Choroid plexus epithelial cell (primary cell): ENCODE measurements at places on chromosomes 4 and X.

DNA sequence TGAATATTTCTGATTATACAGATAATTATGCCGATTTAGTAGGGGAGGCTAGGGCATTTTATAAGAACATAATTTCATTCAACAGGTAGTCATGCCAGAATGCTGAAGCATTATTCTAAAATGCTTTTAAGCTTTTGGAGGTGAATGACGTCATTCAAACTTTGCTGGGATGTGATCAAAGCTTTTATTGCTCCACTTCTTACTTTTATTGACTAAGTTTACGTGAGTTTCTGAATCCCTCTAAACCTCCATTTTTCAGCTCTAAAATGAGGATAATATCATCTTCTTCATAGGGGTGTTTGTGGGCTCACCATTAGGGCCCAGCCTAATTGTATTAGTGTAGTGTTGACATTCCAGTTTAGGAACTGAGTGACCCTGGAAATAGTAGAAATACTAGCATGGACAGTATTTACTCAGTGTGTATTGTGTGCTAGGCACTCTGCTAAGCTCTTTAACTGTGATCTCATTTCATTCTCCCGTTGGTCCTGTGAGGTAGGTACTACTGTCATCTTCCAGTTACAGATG, 3.0 kb downstream of the WWC2 start:
- no peak for DNase-seq

GRCh38 chrX:110965409-110966090, 130.4 kb upstream of the PAK3 start:
- no peak for DNase-seq

GRCh38 chr4:10028910-10029309, 7.6 kb upstream of the SLC2A9 start:
- DNase-seq = no peak

GRCh38 chr4:80619070-80619674, 283.6 kb downstream of the CFAP299 start:
- DNase-seq = peak; percentile 34

GRCh38 chr4:87166296-87166854, 54.0 kb downstream of the KLHL8 start:
- no peak for DNase-seq

DNA sequence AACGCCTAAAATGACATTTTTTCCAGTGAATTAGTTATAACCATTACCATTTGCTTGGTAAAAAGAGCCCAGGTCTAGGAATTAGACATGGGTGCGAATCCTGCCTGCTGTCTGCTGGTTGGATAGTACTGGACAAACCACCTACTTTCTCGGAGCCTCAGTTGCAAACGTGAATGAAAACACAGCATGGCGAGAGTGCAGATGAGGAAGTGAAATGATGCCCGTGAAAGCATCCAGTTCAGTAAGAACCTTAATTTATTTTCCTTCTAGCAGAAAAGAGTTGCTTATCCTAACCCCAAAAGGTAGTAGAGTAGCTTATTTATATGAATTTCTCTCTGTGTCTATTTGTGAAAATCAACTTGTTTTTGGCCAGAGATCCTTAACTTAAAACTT, 171.4 kb upstream of the GALNT7 start:
- DNase-seq = no peak

GRCh38 chrX:17443556-17443955, 68.6 kb downstream of the NHS start:
- no peak for DNase-seq

GRCh38 chrX:109936598-109936997, 66.3 kb upstream of the TMEM164 start:
- DNase-seq = no peak

DNA sequence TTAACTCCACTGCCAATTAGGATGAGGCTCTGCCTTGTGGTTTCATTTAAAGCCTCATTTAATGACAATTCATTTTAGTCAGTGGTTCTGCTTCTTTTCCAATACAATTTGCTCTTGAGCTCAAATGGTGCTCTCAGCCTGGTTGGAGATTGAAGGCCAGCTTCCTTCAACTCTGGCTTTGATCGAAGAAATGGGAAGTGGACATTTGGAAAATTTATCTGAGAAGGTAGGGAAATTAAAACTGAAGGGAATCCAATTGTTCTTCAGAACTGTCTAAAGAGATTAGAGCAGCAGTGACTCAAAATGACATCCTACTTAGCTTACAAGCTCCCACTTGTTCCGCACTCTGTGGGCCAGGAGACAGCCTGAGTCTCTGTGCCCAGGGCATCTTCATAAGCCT, 206.8 kb downstream of the SMARCA1 start:
- DNase-seq = no peak

- DNase-seq = peak; percentile 49
Observed at GRCh38 chr4:89283226-89284009, 24.2 kb downstream of the GPRIN3 start.
